ENCODE measurements at places on chromosomes 7 and 10.
A peak's percentile ranks its signal among the peaks of the same experiment; 100 is the strongest.

DNA sequence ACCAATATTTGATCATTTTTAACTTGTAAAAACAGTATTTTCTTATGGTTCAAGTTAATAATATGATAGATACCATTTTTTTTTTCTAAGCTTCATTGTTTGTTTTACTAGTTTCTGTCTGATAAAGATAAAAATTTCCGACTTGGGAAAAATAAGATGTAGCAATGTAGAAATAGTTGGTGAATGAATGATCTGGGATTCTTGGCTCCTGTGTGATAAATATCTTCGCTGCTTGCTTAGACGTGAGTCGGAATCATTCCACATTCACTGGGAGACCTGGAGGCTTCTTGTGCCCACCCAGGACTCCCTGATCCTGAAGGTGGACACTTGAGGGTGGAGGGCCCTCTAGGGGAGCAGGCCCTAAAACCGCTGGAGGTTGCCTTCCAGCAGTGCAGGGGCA lies 47.9 kb downstream of the EXOC4 start:
- DNase-seq: no peak

DNA sequence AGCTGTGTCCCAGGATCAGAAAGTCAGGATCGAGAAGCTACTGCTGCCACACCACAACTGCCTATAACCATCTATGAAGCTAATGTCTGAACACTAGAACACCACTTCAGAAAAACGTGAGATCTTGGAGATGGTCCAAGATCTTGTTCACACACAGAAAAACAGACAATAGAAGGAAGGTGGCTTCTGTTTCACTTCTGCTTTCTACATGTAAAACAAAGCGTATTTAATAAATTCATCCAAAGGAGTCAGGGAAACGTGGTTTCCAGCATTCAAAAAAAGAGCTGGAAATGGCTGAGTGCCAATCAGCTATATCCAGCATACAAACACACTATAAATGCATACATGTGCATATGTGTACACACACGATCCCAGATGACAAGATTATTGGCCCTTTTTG lies 70.2 kb upstream of the CCDC71L start:
- DNase-seq: no peak

GRCh38 chr10:103676058-103676785 lies 179.2 kb downstream of the SH3PXD2A start:
- DNase-seq: peak; percentile 64

DNA sequence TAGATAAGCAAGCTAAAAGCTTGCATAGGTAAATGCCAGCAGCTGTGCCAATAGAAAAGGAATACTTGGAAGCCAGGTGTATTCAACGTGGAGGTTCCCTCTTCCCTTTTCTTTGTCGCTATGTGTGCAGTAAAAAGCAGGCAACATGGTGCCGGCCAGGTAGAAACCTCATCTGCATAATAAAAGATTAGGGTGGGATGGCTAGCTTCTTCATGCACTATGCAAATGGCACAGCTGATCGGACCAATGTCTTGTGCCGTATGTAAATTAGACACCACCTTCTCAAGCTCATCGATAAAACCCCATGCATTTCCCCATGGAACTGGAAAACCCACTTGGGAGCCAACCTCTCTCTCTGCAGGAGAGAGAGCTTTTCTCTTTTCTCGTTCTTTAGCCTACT lies 150.9 kb upstream of the FOXK1 start:
- no peak for DNase-seq

- peak; percentile 63 for DNase-seq
These were observed 29.7 kb upstream of the SEC61G start for GRCh38 chr7:54788664-54789063.

DNA sequence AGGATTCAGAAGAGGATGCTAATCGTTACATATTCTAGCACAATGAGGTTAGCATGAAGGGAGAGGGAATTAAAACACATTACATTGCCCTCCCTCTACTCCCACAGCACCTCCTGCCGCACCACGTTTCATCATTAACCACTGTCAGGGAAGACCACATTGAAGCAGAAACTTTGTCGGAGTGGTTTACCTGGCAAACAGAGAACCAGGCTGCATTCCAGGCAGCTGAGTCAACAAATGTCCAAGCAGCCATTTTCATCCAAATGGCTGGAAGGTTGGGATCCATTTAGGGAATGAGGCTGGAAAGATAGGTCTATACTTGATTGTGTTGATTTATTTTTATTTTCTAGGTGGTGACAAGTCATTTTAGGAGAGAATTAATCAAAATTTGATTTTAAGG lies 273.6 kb downstream of the DYNC1I1 start:
- DNase-seq: no peak

GRCh38 chr7:30697719-30698460 lies 15.6 kb upstream of the CRHR2 start:
- no peak for DNase-seq

DNA sequence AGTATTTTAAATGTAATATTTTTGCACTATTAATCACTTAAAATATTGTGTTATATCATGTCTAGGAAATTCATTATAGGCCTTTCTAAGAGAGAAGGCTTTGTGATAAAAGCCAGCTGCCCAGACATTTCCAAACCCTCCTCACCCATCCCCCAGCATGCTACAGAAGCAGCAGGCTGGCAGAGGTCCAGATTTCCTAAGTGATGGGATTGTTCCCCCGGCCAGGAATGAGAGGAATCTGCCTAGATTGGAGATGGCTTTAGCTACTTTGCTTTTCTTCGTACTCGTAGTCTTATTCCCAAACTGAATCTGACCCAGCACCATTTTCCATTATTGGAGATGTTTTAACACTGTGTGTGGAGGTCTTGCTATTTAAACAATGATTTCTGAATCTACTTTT lies 29.4 kb downstream of the CDK14 start:
- DNase-seq: no peak

- no peak for DNase-seq
These were observed 183.9 kb downstream of the HECW1 start for GRCh38 chr7:43296306-43296705.

DNA sequence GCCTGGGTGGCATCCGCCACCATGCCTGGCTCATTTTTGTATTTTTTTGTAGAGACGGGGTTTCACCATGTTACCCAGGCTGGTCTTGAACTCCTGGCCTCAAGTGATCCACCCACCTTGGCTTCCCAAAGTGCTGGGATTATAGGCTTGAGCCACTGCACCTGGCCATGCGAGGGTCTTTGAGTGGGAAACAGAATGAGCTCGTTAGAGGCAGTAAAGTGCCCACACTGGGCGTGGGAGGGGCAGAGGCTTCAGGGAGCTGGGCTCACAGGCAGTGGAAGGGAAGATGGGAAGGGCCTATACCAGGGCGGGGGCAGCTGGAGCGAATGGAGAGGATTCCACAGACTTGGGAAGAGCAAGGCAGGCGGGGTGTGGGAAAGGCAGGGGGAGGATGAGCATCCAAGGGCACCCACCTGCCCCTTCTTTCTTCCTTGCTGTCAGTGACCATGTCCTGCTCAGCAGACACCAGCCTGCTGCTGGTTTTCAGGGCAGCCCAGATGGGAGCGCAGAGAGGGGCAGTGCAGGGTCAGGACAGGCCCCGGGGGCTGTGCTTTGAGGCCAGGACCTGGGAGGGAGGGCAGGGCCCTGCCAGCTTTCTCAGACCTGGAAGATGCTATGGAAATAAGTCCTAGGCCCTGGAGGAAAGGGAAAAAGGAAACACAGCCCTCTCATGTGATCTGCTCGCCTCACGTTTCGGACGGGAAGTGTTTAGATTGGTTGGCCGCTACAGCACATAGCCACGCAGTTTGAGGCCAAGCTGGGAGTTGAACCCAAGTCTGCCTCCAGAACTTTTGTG lies 4.2 kb downstream of the FZD9 start:
- DNase-seq: no peak
